ENCODE measurements at places on chromosomes 13 and 19.

- no peak for DNase-seq
Measured at GRCh38 chr19:14916848-14917247, 24.4 kb upstream of the OR7C2 start.

DNA sequence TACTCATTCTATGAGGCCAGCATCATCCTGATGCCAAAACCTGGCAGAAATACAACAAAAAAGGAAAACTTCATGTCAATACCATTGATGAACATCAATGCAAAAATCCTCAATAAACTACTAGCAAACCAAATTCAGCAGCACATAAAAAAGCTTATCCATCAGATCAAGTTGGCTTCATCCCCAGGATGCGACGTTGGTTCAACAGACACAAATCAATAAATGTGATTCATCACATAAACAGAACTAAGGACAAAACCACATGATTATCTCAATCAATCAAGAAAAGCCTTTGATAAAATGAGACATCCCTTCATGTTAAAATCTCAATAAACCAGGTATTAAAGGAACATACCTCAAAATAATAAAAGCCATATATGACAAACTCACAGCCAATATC lies 134.3 kb downstream of the UGGT2 start:
- no peak for DNase-seq

DNA sequence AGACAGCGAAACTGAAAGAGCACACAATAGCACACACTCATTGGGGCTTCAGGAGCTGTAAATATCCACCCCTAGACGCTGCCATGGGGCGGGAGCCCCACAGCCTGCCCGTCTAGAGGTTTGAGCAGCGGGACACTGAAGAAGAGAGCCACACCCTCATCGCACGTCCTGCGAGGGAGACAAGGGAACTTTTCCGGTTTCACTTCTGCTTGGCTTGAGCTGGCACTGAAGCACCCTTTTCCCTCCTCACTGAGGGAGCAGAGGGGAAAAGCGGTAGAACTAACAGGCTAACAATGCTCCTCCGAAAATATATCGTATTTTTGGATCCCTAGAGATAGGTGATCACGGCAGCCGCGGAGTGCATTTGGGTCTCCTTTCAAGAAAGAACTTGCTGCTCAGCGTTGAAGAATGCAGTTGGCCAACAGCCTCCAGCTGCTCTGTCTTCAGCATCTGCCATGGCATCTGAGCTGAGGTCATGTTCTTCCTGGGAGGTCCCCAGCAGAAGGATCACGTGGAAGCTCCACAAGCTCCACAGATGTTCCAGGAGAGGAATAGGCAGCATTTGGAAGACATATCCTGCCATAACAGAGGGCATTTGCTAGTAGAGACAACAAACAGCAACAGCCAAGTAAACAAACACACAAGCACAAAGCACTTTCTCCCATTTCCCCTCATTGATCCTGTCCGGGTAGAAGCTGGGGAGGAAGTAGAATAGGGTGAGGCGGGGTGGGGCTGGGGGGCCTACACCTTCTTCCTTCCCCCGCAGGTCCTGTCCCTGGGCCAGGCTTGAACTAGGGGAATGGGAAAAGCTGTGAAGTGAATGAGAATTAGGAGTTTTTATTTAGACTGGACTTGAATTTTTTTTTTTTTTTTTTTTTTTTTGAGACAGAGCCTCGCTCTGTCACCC lies 44.8 kb upstream of the ALOX5AP start:
- no peak for DNase-seq

- no peak for DNase-seq
Measured at GRCh38 chr19:18317961-18318800, 4.7 kb downstream of the LSM4 start.

- DNase-seq = no peak
Measured at GRCh38 chr19:35521124-35521743, 6.9 kb downstream of the SBSN start.

GRCh38 chr19:11626252-11626651 lies 29.0 kb downstream of the ZNF627 start:
- no peak for DNase-seq

GRCh38 chr19:15249528-15249874 lies 17.3 kb upstream of the EPHX3 start:
- DNase-seq = no peak

GRCh38 chr13:29281932-29282495 lies 313.5 kb downstream of the SLC7A1 start:
- DNase-seq = no peak

DNA sequence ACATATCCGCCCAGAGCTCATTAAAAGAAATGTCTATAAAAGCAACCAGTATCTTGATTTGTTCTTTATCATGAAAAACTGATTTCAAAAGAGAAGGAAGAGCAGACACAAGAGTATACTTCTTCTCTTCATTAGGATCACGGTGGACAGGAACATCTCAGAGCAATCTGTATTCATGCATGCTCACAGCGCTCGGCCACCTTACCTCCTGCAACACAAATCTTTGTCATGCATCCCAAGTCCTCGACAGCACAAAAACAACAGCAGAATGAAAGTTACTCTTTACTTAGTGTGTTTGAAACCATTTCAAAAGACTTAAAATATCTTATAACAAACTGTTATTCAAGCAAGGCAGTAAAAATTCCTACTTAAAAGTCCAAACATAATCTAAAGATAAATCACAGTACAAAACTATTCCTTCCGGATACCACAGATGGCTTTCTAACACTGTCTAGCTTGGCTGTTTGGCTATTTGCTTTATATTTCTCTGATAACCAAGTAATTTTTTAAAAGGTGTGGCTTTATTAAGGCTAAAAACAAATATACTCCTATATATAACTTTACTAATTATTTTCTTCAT lies 174.5 kb downstream of the TBC1D4 start:
- no peak for DNase-seq

DNA sequence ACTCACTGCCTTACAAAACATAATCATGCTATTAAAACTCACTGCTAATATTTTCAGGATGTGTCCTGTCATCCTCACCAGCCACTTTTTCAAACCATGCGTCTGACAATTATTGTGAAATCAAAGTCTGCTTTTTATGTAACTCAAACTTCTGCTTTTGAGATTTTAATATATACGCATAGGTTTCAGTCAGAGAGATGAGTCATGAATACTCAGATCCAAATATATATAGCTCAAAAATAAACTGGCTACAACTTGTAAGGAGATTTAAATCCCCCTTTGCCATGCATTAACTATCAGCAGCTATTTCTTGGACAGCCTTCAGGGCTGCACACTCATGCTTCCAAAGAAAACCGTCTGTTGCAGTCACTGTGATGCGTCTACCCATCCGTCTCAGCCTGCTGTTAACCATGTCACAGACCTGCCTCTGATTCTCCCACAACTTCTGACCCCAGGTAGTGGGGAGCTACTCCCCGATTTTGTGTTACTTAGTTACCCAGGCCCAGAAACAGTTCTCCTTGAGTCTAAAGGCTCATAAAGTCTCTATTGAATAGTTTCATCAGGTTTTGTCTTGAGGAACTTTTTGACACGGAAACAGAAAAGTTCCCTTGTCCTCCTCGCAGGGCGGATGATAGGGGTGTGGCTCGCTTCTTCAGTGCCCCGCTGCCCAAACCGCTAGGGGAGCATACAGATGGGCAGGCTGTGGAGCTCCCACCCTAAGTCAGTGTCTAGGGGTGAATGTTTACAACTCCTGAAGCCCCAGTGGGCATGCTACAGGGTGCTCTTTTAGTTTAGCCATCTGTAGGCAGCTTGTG lies 33.8 kb upstream of the SGCG start:
- DNase-seq = no peak

DNA sequence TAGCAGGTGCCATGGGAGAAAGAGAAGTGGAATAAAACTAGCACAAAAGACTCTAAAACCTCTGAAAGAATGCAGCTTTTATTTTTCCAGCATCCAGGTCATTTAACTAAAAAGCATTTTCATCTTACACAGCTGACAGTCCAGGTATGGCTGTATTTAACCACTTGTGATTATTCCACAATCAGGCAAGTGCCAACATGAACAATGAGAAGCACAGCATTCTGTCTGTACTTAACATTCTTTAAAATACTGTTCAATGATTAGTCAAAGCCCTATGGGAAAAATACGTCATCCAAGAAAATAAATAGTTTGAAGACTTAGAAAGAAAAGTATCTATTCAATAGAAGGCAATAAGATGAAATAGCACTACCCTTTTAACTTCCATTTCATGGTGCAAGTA lies 246.9 kb downstream of the LIG4 start:
- no peak for DNase-seq

DNA sequence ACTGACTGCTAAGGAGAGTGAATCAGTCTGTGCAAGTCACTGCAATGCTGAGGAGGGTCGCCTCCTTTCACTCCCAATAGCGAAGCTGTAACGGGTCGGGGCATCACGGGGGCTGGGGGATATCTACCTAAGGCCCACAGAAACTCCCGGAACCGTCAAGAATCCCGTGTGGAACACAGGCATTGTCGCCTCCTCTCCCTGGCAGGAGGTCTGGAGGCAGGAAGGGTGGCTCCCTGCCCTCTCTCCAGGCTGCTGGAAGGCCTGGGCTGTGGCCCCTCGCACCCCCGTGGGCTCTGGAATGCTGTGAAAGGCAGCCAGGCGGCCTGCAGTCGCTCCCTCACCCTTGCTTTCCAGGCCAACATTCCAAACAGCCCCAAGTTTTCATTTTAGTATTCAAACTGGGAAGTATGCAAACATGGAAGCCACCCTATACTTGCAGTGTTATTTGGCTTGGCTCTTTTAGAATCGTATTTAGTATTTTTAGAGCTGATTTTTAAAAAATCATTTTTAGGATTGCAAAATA lies 109.4 kb downstream of the CRYL1 start:
- no peak for DNase-seq

Measured in stimulated activated CD4-positive, alpha-beta T cell treated with anti-CD3 and anti-CD28 coated beads, Interleukin-1b, Interleukin-23, amount 100 ng/mL, for 1 hour (primary cell).